ENCODE measurements at places on chromosomes 7 and 10.

DNA sequence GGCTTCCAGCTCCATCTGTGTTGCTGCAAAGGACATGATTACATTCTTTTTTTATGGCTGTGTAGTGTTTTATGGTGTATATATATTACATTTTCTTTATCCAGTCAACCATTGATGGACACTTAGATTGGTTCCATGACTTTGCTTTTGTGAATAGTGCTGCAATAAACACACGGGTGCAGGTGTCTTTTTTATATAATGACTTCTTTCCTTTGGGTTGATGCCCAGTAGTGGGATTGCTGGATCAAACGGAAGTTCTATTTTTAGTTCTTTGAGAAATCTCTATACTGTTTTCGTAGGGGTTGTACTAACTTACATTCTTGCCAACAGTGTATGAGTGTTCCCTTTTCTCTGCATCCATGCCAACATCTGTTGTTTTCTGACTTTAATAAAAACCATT lies 189.7 kb downstream of the ACTR3B start:
- no peak for DNase-seq

DNA sequence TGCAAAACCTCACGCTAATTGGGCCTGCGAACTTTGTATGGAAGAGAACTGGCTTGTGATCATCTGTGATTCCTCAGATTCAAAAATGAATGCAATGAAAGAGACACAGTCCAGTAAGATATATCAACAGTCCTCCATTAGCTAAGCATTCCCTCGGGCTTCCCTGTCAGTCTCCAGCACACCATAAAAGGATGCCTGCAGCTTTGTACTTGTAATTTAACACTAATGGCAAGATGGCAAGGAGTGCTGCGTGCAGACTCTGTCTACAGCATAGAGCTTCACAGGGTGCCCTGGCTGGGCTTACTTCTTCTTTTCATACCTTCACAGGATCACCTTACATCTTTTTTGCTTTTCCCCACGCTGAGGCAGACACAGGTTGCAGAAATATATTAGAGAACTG lies 200.0 kb downstream of the GFRA1 start:
- no peak for DNase-seq

GRCh38 chr10:94035982-94036765 lies 42.4 kb downstream of the PLCE1 start:
- DNase-seq, result no peak

DNA sequence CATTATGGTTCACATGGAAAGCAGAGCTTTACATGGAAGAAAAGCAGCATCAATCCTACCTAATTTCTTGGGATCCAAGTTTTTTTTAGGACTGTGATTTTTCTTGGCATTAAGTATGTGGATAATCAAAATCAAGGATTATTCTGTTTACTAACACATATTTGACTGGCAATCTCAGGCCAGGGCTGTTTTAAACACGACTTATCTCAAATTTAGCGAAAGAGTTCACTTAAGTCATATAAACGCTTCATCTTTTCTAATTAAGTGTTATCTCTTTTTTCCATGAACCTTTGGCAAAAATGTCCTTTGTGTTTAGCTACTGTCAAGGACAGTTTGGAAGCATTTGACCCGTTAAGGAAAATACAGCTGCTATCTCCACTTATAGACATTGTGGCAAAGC lies 92.0 kb downstream of the GNAI1 start:
- no peak for DNase-seq
